ENCODE measurements at places on chromosomes 6 and 20.

- H3K27ac ChIP-seq = no peak overlapping the region
- no peak for DNase-seq
- no peaks in the 10 kb centered on the region for H3K4me1 ChIP-seq
- peaks cover 12% of the 10 kb centered on the region for H3K27me3 ChIP-seq
- no peaks in the 10 kb centered on the region for H3K36me3 ChIP-seq
Measured at GRCh38 chr20:46905364-46906125, 10.9 kb downstream of the EYA2 start.

- no peak for DNase-seq
- no peak overlapping the region for H3K4me3 ChIP-seq
- no peaks in the 10 kb centered on the region for H3K27me3 ChIP-seq
- no peaks in the 10 kb centered on the region for H3K36me3 ChIP-seq
- H3K4me1 ChIP-seq = peaks cover 2% of the 10 kb centered on the region
Measured at GRCh38 chr20:46755483-46756413, 46.3 kb downstream of the SLC2A10 start.

GRCh38 chr6:50585441-50586330 is 127.6 kb upstream of the TFAP2D start:
- H3K27ac ChIP-seq = no peak overlapping the region
- no peaks in the 10 kb centered on the region for H3K36me3 ChIP-seq
- DNase-seq = no peak
- H3K27me3 ChIP-seq = no peaks in the 10 kb centered on the region
- H3K4me3 ChIP-seq = no peak overlapping the region

GRCh38 chr20:16781496-16781895 is 33.3 kb downstream of the OTOR start:
- H3K4me1 ChIP-seq = no peaks in the 10 kb centered on the region
- no peaks in the 10 kb centered on the region for H3K27me3 ChIP-seq
- no peak for DNase-seq
- H3K36me3 ChIP-seq = no peaks in the 10 kb centered on the region
- H3K4me3 ChIP-seq = no peak overlapping the region

DNA sequence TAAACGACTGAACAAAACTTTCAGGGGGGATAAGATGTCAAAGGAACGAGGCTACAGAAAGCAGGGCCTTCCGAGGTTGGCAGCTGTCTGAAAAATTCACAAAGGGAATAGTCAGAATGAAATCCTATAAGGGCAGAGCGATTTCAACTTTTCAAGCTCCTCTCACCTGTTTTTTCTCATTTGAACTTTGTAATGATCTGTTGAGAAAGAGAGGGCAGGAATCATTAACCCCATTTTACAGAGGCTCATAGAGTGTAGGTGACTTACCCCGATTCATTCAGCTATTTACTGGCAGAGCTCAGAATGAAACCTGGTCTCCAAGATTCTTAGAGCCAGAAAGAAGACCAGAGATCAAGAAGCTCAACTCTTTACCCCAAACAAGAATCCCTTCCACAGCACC is 266.1 kb upstream of the ARID1B start:
- DNase-seq = no peak
- no peaks in the 10 kb centered on the region for H3K36me3 ChIP-seq

Measured in T-helper 2 cell treated with Interferon-gamma antibody and Interleukin-4, amounts not matched to agents 5 μg/mL and 100 μg/mL, for 36 hours (primary cell).